ENCODE measurements at places on chromosomes 16 and 17.

DNA sequence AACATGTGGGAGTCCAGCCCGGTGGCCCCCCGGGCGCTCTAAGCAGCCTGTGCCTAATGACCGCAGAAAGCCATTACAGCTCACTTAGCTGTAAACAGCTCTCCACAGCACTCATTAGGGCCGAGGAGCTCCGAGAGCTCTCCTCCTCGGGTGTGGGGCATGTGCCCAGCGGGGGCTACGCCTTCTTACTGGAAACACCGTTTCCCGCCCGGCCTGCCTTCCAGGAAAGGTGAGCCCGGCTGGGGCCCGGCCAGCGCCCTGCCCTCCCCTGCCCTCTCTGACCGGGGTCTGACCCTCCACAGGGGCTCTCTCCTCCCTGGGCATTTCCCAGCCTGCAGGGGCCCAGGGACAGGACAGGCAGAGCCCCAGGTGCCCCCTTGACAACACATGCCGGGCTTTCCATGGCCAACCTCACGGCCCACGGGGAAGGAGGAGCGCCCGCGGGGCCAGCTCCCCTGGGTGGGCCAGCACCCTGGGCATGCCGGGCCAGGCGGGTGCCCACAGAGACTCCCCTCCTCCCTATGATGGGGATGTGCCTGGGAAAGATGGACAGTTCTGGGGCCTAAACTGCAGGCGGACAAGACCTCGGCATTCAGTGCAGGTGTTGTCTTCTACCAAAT lies 72.6 kb downstream of the SDK2 start:
- no peak for DNase-seq

GRCh38 chr16:83968891-83969649 lies 1.0 kb downstream of the NECAB2 start:
- DNase-seq: no peak

DNA sequence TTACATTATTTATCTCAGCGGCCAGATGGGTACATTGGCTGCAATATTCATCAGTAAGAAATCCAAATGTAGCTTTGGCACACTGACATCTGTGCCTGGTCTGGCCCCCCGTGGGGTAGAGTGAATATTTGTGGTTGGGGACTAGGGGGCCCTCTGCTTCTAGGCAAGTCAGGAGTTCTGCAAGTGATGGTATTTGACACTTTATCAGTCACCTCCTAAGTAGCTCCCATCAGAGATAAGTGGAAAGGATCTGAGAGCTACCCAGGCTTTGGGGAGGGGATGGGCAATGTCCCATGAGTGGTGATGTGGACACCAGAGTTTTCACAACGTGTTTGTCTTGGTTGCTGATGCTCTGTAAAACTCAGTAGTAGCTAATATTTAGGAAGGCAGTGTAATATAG lies 609.9 kb upstream of the RBFOX1 start:
- DNase-seq: no peak

DNA sequence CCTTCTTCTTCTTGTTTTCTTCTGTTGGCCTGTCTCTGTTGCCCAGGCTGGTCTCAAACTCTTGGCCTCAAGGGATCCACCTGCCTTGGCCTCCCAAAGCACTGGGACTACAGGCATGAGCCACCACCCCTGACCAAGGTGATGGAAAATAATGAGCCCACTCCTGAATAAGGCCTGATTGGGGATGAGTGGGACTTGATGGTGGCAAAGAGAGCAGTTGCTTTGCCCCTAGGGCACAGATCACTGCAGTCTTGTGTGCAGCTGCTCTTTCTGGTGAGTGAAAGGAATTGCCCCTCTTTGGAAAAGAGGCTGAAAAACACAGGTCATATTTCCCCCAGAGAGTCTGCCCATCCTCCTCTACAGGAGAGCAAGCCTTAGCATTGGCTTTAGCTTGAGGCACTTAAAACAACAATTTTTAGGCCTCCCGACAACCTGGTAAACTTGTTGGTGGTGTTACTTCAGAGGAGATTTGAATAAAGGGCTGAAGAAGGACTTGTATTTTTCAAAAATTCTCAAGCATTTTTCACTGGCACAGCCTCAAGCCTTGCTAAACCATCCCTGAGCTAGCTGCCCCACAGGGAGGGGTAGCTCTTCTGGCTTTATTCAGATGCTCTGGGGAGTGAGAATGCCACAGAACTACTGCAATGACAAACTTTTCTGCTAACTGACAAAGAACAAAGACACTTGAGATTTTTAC lies 6.1 kb upstream of the PDP2 start:
- no peak for DNase-seq
